Thyroid gland (tissue), 4 donors: ENCODE measurements at places on chromosomes 6 and 20.

- DNase-seq = no peak
Observed at GRCh38 chr6:98633886-98634285, 200.5 kb upstream of the POU3F2 start.

DNA sequence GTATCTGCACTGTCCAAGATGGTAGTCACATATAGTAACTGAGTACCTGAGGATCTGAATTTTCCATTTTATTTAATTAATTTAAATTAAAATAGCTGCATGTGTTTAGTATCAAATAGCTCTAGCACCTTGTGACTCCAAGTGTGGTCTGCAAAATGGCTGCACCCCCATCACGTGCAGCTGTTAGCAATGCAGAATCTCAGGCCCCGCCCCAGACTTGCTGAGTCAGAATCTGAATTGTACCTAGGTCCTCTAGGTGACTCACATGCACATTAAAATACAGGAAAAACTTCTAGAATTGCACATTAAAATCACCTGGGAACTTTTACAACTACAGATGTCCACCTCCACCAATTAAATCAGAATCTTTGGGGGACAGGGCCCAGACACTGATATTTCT is 19.2 kb upstream of the FAM83C start:
- DNase-seq = no peak

DNA sequence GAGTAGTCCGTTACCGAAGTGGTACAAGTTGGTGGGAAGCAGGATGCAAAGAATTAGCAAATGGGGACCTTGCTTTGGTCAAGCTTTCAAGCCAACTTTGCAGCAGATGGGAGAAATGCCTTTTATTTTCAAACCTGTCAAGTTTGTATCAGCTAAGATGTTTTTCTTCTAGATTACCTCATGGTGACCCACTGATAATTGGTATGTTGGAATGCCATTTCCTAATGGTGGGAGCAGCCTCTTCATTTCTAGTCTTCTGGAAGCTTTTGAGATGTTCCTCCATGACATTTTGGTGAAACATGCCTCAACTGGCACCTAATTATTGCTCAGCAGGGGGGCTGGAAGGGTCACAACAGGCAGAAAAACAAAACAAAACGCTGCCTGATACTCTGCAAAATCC is 43.7 kb downstream of the ADNP start:
- DNase-seq = no peak

DNA sequence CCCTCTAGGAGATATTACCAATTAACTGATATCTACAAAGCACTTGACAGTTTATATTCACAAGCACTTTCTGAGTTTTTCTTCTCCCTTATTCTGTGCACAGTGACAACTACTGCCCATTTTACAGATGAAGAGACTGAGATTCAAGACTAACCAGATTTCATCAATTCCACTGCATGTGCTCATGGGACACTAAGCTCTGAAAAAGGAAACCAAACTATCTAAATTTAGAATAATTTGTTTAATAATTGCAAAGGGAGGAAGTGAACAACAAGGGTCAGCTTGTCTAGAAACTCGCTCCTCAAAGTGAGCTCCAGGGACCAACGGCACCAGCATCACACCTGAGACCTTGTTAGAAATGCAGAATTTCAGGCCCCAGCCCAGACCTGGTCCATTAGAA is 50.8 kb upstream of the MYLIP start:
- no peak for DNase-seq

- no peak for DNase-seq
Observed at GRCh38 chr20:10807013-10807412, 133.2 kb upstream of the JAG1 start.

- DNase-seq = peak; percentile 66
Observed at GRCh38 chr6:12751694-12752325, 35.2 kb downstream of the PHACTR1 start.

- no peak for DNase-seq
Observed at GRCh38 chr20:2657674-2658073, 5.2 kb downstream of the NOP56 start.

- no peak for DNase-seq
Observed at GRCh38 chr6:5898563-5898962, 108.2 kb downstream of the NRN1 start.

GRCh38 chr6:137496368-137496767 is 2.2 kb upstream of the OLIG3 start:
- DNase-seq = no peak

GRCh38 chr20:12617076-12617475 is 391.7 kb upstream of the SPTLC3 start:
- no peak for DNase-seq

DNA sequence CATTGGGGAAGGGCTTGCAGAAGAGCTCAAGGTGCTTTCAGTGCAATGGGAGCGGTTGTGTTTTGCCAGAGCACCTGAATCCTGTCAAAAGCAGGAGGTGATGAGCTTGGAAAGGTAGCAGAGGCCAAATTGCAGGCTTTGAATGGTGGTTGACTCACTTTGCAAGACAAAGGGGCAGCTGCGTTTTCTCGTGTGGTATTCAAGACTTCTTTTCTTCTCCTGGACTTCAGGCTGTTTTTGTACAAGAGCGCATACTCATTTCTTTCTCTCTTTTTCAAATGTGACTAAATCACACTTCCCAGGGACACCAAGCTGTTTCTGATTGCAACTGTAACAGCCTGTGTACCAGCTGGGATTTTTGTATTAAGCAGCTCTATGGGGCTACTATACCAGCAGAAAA is 32.3 kb downstream of the GHRH start:
- no peak for DNase-seq

DNA sequence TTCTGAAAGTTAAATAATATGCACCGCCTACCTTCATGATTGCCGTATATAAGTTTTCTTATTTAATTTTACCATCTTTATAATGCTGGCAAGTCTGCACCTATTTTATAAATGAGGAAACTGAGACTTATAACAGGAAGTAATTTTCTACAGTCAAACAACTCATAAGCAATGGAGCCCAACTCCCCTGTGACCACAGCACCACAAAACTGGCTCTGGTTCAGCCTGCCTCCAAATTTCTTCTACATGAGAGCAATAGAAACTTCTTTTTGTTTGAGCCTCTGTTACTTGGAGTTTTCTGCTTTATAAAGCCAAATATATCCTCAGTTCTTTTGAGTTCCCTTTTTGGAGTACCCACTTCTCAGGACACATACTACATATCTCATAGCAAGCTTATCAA is 131.1 kb upstream of the HSF2 start:
- no peak for DNase-seq

DNA sequence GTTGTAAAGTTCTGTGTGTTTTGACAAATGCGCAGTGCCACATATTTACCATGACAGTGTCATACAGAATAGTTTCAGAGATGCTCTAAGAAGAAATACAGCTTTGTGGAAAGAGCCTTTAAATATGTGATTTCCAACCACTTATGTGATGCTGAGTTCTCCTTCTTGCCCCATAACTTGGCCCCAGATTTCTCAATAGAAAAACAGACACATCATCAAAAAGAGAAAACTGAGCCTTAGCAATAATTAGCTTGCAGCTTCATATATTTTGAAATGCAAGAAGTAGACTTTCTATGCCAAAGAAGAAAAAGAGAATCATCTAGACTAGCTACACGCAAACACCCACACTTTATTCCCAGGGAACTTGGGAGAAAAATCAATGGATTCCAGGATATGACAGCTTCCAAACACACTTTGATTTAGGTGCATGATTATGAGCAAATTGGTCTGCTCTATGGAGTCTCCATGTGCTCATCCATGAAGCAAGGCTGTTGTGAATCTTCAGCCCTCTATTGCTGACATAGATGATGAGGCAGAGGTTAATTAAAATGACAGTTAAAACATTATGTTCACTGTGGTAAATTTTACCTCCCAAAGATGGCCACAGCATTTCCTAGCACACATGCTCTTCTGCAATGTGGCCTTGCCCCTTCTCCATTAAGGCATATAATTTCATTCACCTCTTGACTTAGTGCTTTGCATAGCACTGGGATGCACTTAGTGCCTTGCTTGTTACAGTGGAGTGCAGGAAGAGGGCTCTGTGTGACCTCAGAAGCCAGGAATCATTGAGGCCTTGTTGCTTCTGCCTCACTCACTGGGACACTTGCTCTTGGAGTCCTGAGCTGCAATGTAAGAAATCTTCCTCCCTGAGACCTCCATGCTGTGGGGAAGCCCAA is 174.6 kb downstream of the SYNDIG1 start:
- DNase-seq = no peak

DNA sequence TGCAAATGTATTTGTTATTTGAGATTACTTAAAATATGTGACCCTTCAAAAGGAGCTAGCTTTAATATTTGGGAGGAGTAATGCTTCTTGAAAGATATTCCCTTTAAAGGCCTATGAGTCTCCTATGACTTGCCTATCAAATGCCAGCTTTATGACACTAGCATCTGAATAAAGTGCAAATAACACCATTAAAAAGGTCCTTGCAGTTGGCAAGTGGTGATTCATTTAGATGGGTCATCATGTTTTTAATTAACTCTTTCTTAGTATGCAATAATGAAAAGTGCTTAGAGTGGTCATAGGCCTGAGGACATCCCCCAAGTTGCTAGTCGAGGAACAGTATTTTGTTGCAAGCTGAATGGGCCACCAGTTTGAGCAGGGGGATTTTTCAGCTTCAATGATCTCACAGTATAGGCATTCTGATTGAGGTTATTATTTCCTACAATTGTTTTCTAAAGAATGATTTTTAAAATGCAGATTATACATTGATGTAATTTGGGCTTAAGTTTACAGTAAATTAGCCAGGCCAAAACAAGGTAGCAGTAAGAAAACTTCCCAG is 3.7 kb upstream of the CD2AP start:
- no peak for DNase-seq

GRCh38 chr6:25180630-25181349 is 98.4 kb upstream of the CARMIL1 start:
- DNase-seq = no peak

DNA sequence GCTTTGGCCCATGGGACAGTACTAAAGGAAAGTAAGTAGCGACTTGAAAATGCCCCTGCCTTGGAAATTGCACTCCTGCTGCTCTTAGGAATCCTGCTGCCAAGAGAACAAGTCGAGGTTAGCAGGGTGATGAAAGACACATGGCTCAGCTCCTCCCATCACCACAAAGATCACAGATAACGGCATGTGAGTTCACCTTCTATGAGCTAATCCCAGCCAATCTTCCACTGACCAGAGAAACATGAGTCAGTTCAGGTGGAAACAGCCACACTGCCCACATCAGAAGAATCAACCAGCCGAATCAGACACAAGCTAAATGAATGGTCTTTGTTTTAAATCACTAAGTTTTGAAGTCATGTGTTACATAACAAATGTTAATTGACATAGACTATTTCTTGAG is 106.3 kb downstream of the PRKN start:
- DNase-seq = no peak

- DNase-seq = no peak
Observed at GRCh38 chr6:85703406-85703805, 60.7 kb upstream of the SYNCRIP start.

DNA sequence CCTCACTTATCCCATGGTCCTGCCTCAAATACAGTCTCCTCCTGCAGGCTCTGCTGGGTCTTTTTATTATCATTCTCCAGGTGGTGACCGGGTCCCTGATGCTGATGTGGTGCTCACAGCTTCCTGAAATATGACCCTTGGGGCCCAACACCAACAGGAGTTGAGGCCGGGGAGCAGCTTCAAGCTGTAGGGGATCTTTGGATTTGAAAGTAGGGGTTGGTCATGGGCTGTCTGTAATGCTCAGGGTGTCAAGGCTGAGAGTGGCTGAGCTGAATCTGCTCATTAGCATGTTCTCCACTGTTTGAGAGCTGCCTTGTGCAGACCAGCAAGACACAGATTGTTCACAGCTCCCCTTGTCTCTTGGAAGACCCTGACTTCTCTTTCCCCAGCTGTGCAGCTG is 35.5 kb downstream of the HLA-F start:
- DNase-seq = no peak

DNA sequence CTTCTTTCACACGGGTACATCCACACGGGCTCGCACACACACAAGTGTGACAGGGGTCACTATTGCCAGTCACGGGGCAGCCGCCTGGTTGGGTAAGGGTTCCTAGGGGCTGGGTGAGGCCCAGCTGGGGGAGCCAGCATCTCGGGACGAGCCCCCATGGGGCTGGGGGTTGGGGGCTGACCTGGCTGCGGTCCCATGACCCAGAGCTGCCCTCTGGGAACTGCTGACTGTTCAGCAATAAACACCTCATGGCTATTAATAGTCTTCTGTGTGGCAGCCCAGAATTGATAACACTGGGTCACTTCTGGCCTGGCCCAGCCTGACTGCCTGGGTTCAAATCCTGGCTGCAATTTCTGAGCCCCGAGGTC is 23.8 kb downstream of the VEGFA start:
- DNase-seq = no peak

GRCh38 chr20:63941282-63942081 is 14.7 kb downstream of the UCKL1 start:
- peak; percentile 35 for DNase-seq

- DNase-seq = no peak
Observed at GRCh38 chr6:33429750-33430052, 9.8 kb downstream of the SYNGAP1 start.

GRCh38 chr20:36311854-36312723 is 6.0 kb downstream of the DLGAP4 start:
- DNase-seq = no peak

- no peak for DNase-seq
Observed at GRCh38 chr6:134706806-134707205, 243.1 kb downstream of the ALDH8A1 start.

DNA sequence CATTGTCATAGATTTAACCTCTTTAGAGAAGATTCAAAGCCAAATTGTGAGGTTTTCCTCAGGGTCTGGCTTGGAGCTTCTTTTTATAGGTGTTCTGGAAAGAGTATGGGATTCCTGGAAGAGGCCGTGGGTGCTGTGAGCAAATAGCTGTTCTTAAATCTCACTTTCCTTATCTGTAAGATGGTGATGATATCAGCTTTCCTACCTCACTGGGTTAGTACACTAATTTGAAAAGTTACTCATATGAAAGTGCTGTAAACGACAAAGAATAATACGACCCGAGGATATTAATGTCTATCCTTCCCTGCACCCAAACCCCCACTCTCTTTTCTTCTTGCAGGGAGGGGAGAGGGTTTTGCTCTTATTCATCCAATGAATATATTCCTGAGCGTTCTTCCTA is 116.9 kb upstream of the ENPP5 start:
- no peak for DNase-seq

DNA sequence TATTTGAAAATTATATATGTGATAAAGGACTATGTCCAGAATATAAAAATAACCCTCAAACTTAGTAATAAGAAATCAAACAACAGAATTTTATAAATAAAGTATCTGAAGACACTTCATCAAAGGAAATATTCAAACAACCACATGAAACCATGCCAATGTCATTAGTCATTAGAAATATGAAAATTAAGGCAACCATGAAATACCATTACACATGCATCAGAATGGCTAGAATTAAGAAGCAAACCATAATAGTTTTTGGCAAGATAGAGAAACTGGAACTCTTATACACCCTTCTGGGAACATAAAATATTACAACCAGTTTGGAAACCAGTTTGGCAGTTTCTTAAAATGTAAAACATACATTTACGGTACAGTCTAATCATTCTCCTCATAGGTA is 137.2 kb upstream of the ADGRB3 start:
- DNase-seq = no peak
